NCI-H1436 treated with DMSO at 0.1 percent for 48 hours (cell line): ENCODE measurements at places on chromosomes 1 and 21.

DNA sequence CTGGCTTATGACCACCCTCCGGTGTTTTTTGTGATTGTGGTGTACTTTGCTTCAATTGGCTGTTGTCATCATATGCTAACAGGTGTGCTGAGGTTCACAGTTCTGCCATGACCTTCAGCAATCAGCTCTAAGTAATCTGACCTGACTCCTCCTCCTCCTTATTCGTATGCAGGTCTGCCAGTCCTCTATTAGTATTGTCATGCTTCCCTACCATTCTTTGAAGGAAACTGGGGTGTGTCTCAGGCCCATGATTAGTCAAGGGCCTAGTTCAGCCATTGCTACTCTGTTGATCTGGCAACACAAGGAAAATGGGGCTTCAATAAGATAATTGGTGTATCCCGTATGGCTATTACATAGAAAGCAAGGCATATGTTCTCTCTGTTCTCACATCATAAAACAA is 332.3 kb upstream of the DPYD start:
- peak; percentile 13 for DNase-seq

- DNase-seq, result no peak
Observed at GRCh38 chr21:45954921-45955320, 26.6 kb upstream of the COL6A1 start.

DNA sequence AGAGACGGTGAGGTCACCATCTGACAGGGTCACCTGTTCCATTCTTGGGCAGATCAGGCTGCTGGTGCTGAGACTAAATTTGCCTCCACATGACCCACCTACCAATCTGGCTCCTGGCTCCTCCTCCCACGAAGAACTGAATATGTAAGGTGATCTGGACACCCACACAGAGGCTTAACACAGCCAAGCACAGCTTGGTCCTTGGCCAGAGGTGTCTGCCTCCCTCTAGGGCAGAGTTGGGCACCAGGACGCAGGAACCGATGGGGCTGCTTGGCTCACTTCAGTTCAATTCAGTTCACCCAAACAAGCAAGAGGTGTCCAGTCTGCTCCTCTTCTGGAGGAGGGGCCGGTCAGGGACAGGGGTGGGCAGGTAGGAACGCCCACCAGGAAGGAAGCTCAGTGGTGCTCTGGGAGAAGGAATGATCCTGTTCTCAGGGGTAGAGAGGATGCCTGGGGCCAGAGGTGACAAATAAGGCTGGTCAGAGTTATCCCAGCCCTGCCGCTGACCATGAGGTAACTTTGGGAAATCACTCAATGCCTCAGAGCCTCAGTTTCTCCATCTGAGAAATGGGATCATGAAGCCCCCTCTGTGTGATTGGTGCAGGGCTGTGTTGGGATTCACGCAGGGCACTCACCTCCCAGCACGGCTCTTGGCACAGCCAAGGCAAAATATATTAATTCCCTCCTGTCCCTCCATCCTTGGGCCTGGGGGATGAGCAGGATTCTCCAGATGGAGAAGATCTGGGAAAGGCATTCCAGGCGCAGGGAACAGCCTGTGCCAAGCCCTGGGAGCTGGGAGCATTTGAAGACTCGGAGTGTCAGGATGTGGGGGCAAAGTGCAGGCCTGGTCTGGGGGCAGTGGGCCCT is 284.5 kb downstream of the PTPRU start:
- DNase-seq, result no peak

GRCh38 chr1:14440731-14441130 is 157.8 kb upstream of the KAZN start:
- no peak for DNase-seq

GRCh38 chr1:219264561-219264960 is 90.9 kb downstream of the LYPLAL1 start:
- no peak for DNase-seq
